ENCODE measurements at places on chromosomes 6 and 20. TPM values are rescaled to one million over a fixed set of nuclear protein-coding genes. Genes with fewer than 3 reads are reported as not detected.

VWA7 gene
- 0.11 TPM for total RNA-seq

TBC1D32 gene
- total RNA-seq, result 13.4 TPM

RFX6 gene
- not detected for total RNA-seq

OR2H1 gene
- not detected for total RNA-seq

VPS16 gene
- 68.6 TPM for total RNA-seq

ALDH8A1 gene
- total RNA-seq, result not detected

HDGFL1 gene
- not detected for total RNA-seq

CGAS gene
- total RNA-seq, result 7.4 TPM

TUBB2B gene
- total RNA-seq, result 0.89 TPM

C6orf58 gene
- not detected for total RNA-seq

DEFB125 gene
- not detected for total RNA-seq

BFSP1 gene
- 1.5 TPM for total RNA-seq

ASIP gene
- total RNA-seq, result not detected

SLC44A4 gene
- total RNA-seq, result not detected
